ENCODE measurements at places on chromosomes 12 and 14. TPM values are rescaled to one million over a fixed set of nuclear protein-coding genes. Genes with fewer than 3 reads are reported as not detected.
A peak's percentile ranks its signal among the peaks of the same experiment; 100 is the strongest.

GRCh38 chr14:81263777-81264410, 43.1 kb upstream of the GTF2A1 start:
- DNase-seq = no peak

DNA sequence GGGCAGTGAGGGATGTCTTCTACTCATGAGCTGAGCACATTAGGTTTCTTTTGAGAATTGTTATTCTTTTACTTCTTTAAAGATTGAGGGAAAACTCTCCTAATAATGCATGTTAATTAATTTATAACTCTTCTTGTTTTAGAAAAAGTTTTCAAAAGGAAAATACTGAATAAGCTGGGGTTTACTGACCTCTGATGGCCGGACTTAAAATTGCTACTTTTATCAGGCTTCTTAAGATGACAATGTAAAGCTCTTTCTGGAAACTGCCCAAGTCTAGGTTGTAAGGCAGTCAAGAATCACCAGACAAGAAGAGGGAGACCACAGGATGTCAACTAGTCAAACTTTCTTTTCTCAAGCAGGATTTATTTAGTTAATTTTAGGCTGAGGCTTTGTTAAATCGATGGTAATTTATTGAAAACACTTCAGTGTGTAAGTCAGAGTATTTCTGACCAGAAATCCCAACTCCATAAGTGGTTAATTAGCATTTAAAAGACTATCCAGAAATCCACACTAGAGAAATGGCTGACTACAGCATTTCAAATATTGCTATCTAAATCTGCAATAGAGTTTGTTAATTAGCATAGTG, 82.1 kb downstream of the AVPR1A start:
- peak; percentile 74 for DNase-seq

DNA sequence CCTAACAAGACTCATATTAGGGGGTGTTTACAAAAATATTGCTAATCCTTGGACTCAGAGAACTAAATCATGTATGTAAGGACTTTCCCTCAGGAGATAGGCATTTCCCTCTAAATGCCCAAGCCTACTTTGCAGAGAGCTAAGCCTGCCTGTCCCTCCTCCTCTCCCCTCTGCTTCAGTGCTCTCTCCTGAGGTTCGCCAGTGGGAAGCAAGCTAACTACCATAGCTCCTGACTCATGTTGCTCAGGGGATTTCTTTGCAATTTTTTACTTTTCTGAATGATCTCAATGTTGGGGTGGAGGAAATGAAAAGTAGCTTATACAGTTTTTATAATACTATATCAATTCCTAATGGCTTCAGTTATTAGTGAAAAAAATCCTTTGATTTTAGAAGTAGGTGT, 29.6 kb downstream of the IFT43 start:
- DNase-seq = no peak

DNA sequence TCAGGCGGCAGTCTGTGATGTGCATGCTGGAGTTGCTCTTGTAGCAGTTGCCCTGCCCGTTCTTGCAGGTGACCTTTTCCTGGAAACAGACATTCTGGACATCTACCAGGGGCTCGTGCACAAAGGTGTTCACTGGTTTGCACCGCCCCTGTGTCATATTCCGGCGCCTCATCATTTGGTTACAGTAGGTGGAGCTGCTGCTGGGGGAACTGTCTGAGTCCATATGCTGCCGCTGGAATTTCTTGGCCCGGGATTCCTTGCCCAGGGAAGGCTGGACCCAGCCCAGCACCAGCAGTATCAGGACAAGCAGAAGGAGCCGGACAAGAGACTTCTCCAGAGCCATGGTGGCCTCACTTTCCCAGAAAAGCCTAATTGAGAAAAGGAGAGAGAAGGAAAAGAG, 918 bp downstream of the RNASE1 start:
- no peak for DNase-seq

- peak; percentile 39 for DNase-seq
Measured at GRCh38 chr14:54567639-54568561, 972 bp downstream of the SAMD4A start.

DNA sequence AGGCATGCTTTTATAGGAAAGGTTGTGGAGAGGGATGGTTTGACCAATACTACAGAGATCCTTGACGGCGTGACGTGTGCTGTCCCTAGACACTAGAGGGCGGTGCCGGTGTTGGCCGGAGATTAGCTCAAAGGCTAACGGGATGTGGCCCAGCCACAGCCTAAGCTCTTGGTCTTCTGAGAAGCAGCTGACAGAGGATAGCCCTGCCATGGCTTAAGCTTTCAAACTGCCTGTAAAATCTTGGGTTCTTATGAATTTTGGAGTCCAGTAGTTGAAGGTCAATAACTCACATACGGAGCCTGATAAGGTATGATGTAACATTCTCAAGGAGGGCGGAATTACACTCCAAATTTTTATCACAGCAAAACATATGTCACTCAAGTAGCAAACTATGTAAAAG, 515.7 kb upstream of the ATXN7L3B start:
- DNase-seq = peak; percentile 7

DNA sequence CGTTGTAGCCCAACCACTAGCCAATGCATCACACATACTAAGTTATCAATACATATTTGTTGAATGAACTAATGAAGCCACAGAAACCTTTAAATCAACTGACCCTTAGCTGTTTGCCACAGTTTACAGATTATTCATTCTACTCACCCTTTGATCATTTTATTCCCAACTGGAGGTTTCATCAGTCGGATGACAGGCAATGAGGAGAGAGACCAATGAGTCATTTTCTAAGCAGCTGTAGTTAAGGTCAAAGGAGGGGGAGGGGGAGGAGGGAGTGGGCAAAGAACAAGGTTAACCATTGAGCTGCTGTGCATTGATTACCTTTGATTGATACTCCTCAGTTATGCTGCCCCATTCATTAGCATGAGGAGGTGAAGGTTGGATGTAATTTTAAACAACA, 469.5 kb downstream of the VRK1 start:
- DNase-seq = peak; percentile 43

- no peak for DNase-seq
Measured at GRCh38 chr14:33207467-33208017, 268.9 kb downstream of the NPAS3 start.

DNA sequence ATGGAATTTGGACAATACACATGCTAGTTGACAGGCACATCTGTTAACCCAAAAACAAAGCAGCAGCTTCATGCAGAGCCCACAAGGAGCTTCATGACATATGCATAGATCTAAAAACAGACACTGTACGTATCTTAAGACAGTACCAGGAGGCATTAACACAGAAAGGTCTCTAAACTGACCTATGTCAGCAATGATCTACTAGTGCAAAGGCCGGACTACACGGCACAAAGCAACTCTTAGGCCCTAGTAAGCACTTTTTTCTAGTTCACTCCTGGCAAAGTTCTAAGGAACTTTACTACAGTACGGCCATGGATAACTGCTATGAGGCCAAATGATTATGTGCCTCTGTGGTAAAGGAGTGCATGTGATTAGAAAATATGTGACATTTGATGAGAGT, 8.4 kb upstream of the KANSL2 start:
- no peak for DNase-seq

GRCh38 chr12:24597580-24597979, 351.3 kb downstream of the BCAT1 start:
- no peak for DNase-seq

DNA sequence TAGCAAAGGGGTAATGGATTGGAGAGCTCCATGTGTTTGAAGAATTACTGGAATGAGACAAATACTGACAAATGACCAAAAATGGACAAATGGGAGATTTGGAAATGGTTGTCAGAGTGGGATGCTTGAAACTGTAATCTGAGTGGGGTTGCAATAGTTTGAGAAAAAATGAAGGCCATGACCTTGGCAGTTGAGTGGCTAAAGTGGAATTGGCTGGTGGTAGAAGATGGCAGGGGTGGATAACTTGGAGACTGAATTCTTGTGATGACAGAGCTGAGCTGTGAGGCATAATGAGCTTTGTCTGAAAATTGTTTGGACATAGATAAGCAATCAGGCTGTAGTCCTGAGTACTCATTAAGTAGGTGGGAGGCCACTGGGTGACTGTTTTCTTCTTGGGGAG, 222.5 kb upstream of the PRICKLE1 start:
- no peak for DNase-seq

GRCh38 chr14:73780896-73781295, 66.7 kb upstream of the PNMA1 start:
- no peak for DNase-seq

DNA sequence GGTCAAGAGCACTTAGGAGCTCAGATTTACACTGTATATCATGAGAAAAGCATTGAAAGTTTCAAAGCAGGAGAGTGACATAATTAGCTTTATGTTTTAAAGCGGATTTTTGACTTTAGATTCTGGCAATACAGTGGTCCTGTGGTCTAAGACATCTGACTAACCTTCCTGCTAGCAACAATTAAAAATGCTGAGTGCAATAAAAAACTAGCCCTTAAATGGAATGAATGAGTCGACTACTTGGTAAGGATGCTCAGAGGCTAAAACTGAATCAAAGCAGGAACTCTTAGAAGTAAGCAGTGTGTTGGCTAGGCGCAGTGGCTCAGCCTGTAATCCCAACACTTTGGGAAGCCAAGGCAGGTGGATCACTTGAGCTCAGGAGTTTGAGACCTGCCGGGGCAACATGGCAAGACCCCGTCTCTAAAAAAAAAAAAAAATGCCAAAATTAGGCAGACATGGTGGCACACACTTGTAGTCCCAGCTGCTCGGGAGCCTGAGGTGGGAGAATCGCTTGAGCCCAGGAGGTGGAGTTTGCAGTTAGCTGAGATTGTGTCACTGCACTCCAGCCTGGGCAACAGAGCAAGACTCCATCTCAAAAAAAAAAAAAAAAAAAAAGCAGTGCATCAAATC, 18.9 kb downstream of the BICD1 start:
- no peak for DNase-seq

DNA sequence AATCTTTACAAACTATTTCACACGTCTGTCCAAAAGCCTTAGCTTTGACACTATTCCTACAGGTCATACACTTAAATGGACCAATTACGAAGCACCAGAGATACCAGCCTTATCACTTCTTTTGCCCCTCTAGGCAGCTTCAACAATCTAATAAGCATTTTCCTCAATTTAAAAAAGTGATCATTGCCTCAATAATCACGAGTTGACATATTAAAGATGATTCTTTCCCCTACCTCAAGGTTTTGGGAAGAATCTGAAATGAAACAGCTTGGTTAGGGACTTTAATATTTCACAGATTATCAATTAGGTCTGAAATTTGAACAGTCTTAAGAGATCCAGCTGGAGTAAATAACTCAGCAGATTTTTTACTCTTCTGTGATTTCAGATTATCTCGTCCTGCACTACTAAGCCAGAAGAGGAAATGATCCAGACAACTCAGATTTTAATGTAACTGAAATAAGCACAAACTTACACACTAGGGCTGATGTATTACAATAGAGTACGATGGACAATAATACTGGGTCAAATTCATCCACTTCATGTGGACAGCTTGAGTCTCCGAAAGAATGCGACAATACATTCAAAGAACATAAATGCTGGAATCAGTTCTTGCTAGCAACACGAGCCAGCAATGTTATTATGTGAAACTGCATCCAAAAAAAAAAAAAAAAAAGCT, 15.9 kb downstream of the UBE2N start:
- peak; percentile 63 for DNase-seq

DNA sequence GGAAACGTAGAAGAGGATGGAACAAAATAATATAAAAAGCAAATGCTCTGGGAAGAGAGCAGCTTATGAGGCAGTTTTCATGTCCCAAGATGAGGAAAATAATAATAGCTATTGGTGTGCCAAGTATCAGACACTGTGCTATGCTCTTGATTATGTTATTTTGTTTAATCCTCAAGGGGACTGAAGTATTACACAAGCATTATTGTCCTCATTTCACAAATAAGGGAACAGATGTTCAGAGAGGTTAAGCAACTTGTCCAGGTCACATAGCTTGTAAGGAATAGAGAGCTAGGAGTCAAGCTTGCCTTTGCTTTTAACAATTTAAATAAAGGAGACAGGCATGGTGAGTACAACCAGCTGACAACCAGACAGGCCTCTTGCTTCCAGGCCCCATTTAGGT, 26.9 kb upstream of the LTBP2 start:
- DNase-seq = peak; percentile 48

GRCh38 chr12:38892087-38892786, 13.2 kb downstream of the CPNE8 start:
- DNase-seq = no peak

DNA sequence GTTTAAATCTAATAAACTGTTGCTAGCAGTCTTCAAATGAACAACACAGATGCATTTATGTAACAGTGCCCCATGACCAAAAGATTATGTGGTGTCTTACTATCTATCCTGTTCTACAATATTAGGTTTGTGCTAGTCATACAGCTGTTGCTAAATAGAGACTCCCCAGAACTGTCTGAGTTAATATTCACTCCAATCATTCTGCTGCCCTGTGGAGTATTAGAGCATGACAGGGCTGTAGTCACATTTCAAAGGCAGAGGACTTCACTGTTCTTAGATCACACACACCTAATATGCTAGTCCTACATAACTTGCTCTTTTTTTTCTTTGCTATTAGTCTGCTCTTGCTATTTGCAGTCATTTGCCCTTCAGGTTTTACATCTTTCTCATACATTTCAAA, 157.6 kb upstream of the MDGA2 start:
- no peak for DNase-seq

DNA sequence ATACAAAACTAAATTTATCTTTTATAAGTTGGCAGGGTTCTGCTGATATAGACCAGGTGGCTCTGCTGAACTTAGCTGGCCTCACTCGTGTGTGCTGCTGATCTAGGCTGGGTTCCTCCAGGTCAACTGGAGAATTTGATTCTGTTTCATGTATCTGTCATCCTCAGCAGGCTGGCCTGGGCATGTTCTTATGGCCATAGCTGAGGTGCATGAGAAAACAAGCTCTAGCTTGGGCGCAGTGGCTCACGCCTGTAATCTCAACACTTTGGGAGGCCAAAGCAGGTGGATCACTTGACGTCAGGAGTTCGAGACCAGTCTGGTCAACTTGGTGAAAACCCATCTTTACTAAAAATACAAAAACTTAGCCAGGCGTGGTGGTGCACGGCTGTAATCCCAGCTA, 24.3 kb upstream of the BCL2L14 start:
- DNase-seq = no peak

- peak; percentile 83 for DNase-seq
Measured at GRCh38 chr14:74634964-74635363, 22.9 kb upstream of the LTBP2 start.

The OASL gene
- not detected for polyA plus RNA-seq

The MYL2 gene
- 715 TPM for polyA plus RNA-seq

The NRXN3 gene
- polyA plus RNA-seq = 1.2 TPM

The RIPK3 gene
- polyA plus RNA-seq = 0.95 TPM

The KRT7 gene
- 0.48 TPM for polyA plus RNA-seq

The TAS2R42 gene
- polyA plus RNA-seq = not detected

The ST8SIA1 gene
- 7.5 TPM for polyA plus RNA-seq

The CMKLR1 gene
- 4.7 TPM for polyA plus RNA-seq

The LRIG3 gene
- 28.5 TPM for polyA plus RNA-seq

Measured in muscle of back (tissue), 13 donors.